ENCODE measurements at places on chromosomes 6 and 20.

DNA sequence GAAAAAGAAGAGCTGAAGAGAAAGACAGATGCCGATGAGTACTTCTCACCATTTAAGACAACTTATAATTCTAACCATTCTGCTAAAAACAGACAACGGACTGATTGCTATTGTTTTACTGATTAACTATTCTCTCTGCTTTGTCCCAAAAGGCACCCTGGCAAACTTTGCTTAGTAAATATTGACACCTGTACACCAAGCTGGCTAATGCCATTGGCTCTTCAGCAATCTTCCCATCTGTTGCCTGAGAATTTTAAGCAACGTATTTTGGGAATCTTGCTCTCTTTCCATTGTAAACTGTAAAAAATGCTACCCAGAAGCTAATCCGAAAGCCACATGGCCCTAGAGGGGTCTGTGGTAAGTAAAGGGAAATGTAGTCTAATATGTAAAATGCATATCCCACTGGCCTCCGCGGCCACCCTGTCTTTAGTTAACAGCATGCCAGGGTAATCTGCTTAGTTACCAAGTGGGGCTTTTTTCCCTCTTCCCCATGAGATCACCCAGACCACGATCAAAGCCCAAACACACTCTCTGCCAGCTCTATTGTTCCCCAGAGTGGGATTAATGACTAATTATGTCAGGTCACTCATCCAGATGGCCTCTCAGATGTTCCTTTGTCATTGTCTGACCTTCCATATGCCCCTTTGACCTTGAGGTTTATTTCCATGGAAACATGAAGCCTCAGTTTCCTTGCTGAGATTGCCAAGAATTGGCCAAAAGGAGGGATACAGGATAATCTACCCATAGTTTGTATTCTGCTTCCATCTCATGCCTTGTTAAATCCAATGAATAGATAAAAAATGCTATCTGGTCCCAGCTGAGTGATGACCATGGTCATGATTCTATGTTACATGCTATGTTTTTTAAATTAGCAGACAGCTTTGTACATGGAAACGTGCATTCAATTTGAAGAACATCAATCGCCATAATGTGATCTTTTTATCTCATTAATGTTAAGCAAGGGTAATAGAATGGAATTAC, 216.4 kb upstream of the MCHR2 start:
- no peak for DNase-seq

DNA sequence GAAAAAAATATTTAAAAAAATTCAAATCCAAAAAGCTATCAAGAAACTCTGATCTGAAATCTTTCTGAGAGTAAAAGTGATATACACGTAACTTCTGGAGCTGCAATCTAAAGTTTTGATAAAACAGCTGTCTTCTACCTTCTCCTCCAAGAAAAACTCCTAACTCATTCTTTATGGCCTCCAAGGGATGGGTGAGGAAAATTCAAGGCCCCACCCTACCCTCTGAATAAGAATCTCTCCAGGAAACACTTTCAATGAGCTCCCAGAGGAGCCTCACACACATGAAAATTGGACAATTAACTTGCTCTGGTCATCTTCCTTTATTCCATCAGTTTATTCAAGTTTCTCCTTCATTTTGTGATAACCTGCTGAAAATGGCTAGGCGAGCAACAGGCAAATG, 93.4 kb downstream of the FNDC1 start:
- no peak for DNase-seq

- DNase-seq: no peak
Observed at GRCh38 chr20:36541768-36542488, 609 bp downstream of the MYL9 start.

- DNase-seq: no peak
Observed at GRCh38 chr20:23127506-23128279, 41.6 kb upstream of the CD93 start.

Data from activated naive CD4-positive, alpha-beta T cell treated with Interleukin-2 at 50 U/mL for 16 hours (primary cell).